ENCODE measurements at places on chromosomes 6 and 20.

DNA sequence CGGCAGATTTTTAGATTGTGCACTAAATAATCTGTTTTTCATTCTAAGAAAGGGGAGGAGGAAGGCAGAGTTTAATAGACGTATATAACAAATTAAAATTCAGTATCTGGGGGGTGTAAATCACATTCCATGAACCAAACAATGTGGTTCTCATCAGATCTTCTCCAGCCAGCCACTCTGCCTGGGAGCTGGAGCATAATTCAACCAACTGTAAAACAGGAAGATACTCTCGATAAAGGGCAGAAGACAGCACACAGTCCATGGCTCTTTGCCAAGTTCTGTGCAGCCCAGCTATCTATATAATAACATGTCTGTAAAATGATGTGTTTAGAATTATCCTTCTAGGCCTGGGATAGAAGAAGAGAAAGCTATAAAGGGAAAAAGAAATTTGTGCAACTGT, 289.9 kb upstream of the ZFP64 start:
- DNase-seq: no peak

DNA sequence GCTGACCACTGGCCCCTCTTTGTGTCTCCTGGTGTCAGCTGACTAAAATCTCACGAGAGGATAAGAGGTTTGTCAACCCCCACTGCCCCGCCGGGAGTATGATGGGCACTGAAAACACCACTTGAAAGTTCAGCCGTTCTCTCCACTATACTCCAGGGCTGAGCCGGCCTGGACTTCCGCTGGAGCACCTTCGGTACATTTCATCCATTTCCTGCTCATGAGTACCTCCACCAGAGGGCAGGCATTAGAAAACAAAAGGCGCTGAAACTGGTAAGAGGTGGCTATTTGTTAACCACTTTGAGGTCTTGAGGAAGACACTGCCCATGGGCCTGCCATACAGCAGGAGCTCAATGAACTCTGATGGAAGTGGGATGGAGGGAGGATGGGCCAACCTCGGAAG, 17.9 kb upstream of the ANKRD60 start:
- DNase-seq: no peak

GRCh38 chr6:44797746-44798145, 410.2 kb downstream of the CDC5L start:
- DNase-seq: no peak

GRCh38 chr6:37972994-37973757, 153.6 kb downstream of the ZFAND3 start:
- DNase-seq: no peak

DNA sequence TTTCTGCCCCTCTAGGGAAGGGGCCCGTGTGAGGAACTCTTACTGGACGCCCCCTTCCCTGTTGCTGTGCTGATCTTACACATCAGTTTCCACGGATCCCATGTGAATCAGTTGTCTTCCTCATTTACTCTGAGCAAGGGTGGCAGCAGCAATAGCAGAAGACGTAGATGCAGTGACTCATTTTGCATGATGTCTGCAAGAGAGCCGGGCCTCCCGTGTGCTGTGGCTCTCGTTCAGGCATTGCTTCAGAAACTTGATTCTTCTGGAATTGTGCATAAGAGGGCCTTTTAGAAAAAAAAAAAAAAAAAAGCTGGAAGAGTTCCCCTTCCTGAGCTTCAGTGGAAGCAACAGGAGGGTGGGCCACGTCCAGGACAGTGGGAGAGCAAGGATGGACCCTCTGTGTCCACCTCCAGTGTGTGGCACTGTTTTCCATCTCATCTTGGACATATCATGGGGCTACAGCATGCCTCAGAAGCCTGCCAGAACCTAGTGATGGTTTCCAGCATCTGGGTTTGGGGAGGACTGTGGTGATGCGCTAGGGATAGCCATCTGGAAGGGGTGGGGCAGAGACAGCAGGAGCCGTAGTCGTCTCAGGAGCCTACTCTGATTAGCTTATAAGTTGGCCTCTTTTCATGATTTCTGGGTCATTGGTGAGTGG, 62.1 kb downstream of the FOXO3 start:
- no peak for DNase-seq

GRCh38 chr20:415820-416322, 7.8 kb downstream of the RBCK1 start:
- DNase-seq: no peak

- DNase-seq: no peak
These were observed 61.0 kb downstream of the CEP162 start for GRCh38 chr6:84166395-84166794.

GRCh38 chr6:163579880-163580295, 165.4 kb downstream of the QKI start:
- no peak for DNase-seq

DNA sequence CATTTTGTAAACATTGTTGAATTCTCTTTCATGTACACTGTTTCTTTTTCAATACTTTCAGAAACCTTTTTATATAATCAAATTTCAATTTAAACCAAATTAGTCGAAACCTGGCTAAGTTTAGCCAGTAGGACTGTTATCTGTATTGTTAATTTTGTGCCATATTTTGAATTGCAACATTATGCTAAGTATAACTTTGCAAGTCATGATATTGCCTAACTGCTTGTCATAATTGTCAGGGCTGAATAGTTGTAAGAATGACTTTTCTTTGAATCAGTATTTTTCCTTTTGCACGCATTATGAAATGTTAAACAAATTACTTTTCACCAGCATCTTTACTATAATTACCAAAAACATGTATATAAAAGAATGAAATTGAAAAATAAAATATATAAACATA, 82.7 kb downstream of the SAMD3 start:
- no peak for DNase-seq

DNA sequence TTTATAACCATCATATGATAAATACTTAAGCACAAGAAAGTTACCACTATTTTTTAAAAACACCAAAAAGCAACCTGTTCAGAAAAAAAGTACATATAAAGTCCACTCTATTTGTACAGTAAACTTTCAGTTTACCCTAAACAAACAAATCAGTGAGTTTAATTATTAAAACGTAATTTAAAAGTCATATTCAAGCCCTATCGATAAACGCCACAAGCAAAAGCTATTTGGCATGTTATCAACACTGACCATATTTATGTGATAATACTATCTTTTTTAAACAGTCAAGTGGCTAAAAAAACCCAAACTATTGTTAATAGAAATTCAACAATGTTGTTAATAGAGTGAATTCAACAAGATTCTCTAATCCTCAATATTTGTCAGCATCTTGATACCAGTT, 1.9 kb downstream of the KATNA1 start:
- DNase-seq: no peak

DNA sequence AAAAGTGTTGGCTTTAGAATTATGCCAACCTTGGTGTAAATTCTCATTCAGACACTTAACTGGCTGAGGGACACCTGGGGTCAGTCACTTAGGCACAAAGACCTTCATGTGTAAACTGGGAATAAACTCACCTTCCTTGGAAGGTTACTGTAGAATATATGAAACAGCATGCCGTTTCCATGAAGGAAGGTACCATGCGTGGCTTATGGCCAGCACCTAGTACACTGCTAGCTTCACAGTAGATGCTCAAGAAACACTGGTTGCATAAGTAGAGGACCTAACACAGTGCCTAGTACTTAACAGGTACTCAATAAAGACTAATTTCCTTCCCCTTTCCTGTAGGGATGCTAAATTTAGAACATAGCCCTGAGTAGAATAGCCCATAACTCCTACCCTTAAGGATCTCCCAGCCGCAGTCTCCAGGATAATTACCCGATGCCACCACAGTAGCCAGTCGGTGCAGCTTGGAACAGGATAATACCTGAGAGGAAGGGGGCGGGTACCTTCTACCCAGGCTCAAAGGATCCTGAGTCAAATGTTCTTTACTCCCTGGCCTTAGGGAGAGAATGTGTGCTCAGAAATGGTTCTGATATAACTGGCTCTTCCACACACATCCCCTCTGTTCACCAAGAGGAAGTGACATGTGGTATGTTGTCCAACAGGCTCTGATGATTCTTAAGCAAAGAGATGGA, 3.6 kb downstream of the BCL2L1 start:
- DNase-seq: no peak

DNA sequence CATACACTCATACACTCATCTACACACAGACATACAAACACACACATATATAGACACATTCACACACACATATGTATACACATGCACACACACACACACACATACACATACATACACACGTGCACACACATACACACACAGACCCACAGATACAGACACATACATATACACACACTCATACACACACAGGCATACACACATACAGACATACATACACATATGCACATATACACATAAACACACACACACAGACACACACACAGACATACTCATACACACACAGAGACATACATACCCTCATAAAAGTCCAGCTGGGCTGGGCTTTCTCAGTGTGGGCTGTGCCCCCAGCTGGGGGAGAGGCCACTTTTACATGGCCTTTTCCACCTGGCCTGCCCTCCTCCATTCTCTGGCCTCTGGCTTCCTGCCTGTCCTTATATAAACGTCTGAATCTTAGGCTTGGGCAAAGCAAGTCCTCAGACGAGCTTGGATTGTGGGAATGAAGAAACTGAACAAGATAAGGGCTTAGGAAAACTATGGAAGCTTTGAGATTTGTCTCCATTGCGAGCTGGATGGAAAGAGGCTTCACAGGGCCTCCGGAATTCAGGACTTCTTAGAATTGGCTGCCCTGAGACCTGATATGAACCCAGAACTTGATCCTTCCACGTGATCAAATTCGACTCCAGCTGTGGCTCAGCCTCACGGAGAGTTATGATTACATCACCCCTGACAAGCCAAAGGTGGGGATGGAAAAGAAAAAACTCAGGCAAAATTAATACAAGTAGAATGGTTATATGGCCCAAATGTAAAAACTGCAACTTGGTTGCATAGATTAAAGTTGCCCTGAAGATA, 22.5 kb upstream of the CST3 start:
- DNase-seq: no peak

- no peak for DNase-seq
These were observed 4.6 kb downstream of the HLA-DPB1 start for GRCh38 chr6:33080127-33081089.

DNA sequence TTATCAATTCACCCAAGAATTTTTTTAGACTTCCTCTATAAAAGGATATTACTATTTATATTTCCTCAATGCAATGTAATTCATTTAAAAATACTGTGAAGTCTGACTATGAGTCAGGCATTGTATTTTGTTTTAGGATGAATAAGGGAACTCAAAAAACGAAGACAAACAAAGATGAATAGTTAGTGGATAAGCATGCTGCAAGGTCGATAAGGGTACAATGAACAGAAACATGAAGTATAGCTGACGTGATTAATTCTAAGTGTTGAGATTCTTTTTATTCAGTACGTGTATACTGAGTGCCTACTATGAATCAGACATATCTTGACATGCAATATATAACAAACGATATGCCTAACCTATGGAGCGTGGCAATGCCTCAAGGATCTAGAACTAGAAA, 105.4 kb downstream of the PDE10A start:
- DNase-seq: no peak

DNA sequence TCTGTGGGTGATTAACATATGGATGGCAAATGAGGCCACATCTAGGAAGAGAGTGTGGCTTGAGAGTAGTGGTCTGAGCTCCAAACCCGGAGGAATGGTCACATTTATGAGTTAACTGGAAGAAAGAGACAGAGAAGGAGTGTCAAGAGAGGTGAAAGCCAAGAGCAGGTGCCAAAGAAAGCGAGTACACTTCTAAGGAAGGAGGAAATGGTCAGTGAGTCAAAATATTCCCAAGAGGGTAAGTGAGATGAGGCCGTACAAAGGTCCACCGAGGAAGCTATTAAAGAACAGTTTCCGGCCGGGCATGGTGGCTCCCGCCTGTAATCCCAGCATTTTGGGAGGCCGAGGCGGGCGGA, 104.5 kb upstream of the RNF24 start:
- DNase-seq: no peak

DNA sequence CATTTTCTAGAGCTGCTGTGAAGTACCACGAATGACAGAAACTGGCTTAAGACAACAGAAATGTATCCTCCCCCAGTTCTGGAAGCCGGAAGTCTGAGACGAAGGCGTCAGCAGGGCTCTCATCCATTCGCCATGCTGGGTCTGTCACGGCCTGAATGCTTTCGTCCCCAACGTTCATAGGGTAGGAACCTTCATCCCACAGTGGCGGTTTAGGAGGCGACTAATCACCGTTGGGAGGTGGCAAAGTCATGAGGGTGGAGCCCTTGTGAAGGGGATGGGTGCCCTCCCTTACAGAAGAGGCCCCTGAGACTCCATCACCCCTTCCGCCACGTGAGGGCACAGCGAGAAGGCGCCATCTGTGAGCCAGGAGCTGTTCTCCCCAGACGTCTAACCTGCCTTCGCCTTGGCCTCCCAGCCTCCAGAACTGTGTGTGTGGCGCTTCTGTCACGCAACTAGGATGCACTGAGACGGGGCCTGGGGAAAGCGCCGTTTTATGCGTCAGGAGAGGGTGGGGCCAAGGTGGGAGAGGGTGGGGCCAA, 250.3 kb downstream of the TTLL2 start:
- no peak for DNase-seq

DNA sequence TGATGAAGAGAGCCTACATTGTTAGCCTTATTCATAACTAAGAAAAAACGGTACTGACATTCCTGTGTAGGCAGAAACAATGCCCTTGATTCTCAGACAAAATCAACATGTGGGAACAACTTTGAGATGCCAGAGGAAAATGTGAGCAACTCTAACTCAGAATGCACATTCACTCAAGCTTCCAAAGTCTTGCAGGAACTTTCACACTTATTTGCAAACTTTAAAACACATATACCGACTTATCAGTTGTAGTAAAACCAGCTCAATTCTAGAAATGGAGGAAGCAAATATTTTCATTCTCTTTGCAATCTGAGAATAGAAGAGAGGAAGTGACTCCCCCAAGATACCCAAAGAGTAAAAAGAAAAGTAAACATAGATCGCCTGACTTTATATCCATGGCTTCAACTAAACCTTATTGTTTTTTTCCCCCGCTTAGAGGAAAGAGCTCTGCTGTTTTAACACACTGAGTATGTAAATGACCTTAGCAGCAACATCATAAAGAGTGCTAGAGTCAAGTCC, 117.6 kb downstream of the EPB41L2 start:
- no peak for DNase-seq

DNA sequence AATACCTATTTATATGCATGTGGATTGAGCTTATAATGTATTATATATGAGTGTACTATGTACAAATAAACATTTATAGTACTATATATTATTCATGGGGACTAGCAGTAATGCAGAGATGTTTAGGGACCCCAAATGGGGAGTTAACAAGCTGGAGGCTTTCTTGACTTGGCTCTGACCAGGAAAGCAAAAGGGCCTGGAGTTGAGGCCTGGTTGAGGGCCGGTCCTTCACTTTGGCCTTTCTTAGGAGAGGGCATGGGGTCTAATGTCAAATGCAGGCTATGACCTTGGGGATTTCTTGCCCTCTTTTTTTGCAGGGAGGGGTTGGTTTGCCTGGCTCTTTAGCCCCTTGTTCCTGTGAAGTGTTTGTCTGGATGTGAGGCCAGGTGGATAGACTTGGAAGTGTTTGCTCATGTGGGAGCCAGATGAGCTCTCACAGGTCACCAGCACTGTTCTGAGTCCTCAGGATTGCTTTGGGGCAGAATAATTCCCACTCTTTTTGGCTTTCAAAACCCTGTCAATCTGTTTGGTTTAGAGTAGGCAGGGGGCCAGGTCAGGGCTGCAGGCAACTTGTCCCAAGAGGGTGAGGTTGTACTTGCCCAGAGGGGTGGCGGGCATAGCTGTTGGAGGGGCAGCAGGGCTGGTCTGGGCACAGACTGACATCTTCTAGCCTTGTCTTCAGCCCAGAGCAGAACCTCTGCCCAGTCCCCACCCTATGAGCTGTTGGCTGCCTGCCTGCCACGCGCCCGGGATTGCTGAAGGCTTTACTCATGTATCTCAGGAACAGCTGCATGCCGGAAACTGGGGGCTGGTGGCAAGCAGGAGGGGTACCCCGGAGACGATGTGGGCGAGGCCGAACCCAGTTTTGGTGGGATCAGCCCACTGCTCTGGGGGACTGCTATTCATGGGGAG, 14.6 kb downstream of the TJAP1 start:
- no peak for DNase-seq
